T-helper 2 cell (primary cell): ENCODE measurements at places on chromosomes 13 and 19.

GRCh38 chr19:36041831-36042230, 9.2 kb upstream of the CLIP3 start:
- no peak for DNase-seq

DNA sequence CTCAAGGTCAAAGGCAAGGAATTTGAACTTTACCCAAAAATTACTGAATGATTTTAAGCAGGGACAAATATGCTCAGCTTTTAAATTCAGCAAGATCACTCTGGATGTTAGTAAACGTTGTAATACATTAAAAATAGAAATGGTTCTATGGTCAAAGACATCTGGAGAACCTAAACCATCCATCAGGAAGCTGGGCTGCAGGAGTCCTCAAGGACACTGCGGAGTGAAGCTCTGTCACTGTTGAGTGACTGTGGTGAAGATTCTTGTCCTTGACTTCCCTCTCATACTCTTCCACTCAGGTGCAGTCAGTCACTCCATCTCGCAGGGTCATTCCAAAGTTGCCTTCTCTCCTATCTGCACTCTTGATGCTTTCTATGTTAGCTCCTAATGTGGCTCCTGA, 450.7 kb downstream of the FOXO1 start:
- DNase-seq = no peak

GRCh38 chr13:56424246-56424645, 716.5 kb upstream of the PRR20A start:
- no peak for DNase-seq

DNA sequence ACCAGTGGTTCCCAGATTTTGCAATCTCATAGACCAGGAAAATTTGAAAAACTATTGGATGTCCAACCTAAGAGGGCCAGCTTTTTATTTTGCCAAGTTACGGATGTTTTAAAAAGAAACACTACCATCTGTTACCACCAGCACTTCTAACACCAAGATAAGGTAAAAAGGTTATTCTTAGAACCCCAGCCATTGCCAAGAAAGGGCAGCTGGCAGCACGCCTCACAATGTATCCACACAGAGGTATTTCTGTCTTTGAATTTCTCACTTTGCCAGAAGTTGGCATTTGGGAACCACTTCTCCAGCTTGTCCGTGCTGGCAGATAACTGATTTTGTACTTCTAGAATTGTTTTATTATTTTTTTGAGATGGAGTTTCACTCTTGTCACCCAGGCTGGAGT, 28.7 kb downstream of the CAPN12 start:
- DNase-seq = no peak

DNA sequence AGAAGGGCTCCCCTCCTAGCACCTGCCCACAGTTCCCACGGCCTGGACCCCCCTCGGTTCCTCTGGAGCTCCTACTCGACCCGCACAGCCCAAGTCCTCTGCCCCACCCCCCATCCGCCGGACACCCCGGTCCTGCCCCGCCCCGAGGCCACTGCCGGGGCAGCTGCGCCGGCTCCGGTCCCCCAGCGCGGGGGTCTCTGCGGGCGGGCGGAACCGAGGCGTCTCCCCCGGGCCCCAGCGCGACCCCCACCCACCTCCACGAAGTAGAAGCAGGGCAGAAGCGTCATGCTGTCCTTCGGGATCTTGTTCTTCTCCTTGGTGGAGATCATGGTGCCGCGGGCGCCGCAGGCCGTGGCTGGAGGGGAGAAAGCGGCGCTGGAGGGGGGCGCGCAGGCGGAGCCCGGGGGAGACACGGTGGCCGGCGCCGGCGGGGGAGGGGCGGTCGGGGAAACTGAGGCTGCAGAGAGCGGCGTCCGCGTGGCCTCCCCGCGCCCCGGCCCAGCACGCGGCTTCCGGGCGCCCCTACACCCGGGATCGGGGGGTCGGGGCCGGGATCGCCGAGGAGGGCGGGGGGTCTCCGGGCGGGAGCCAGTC, 427 bp downstream of the PLPPR3 start:
- no peak for DNase-seq

- DNase-seq = no peak
Observed at GRCh38 chr19:6061376-6062130, 48.7 kb downstream of the RFX2 start.

DNA sequence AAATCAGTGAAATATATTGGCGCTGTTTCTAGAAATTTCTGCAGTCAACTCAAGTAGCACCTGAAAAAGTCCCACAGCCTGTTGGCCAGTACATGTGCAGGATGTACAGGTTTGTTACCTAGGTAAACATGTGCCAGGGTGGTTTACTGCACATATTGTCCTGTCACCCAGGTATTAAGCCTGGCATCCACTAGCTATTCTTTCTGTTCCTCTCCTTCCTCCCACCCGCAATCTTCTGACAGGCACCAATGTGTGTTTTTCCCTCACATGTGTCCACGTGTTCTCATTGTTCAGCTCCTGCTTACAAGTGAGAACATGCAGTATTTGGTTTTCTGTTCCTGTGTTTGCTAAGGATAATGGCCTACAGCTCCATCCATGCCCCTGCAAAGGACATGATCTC, 13.1 kb upstream of the SCEL start:
- no peak for DNase-seq

DNA sequence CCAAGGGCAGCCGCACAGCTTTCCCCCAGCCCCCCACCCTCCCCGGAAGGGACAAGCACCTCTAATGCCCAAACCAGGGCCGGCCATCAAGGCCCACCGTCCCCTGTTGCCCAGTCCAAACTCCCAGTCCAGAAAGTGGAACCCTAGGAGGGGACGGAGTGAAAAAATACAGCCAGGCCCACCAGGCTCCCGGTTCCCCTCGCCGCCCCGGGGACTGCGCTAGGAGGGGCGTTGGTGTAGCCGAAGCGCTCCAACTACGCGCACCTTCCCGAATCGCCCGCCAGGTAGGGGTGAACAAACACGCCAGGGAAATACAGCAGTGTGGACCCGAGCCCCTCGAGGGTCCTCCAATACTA, 1.3 kb downstream of the KLF16 start:
- DNase-seq = no peak
